ENCODE measurements at places on chromosomes 7 and 10.
A peak's percentile ranks its signal among the peaks of the same experiment; 100 is the strongest.

DNA sequence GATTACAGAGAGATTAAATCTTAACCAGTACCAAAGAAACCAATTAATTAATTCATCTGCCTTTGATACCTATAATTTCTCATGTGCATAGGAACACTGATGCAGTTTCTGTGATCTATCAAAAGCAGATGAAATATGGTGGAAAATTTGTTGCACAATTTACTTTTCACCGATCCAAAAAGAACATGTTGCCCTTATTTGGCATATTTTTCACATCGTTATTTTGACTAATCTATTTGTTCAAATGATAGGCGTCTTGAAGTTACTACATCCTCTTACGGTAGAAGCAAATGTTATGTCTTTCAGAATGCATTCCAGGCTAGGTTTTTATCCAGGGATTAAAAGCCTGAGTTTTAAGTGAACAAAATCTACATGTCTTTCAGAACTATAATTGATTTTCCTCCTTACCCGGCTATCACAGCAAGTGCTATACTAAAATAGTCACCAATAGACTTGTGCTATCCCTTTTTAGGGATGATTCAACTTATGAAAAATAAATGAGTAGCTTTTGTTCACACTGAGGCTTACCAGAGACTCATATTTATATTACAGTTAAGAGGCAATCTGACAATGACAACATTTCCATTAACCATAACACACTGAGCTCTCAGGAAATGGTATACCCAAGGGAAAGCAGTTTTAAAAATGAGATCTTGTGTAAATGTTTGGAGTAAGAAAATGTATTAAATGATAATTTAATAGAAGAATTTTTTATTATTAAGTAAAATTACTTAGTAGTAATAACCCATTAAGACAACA is 16.8 kb upstream of the TES start:
- no peak for DNase-seq

DNA sequence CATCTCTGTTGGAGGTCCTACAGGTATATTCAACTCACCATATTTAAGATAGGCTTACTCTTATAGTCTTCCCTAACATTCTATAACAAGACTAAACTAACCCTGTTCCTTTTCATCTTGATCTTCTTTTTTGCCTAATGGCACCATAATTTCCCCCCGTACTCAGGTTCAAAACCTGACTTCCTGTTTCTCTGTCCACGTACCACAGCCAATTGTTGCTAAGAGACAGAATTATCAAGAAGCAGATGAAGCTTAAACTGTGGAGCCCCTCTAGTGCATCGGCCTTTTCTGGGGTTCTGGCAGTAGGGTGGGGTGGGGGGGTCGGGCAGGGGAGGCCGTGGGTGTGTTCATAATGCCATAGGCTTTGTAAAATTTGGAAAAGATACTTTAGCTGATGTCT is 109.2 kb downstream of the EVX1 start:
- DNase-seq, result no peak

DNA sequence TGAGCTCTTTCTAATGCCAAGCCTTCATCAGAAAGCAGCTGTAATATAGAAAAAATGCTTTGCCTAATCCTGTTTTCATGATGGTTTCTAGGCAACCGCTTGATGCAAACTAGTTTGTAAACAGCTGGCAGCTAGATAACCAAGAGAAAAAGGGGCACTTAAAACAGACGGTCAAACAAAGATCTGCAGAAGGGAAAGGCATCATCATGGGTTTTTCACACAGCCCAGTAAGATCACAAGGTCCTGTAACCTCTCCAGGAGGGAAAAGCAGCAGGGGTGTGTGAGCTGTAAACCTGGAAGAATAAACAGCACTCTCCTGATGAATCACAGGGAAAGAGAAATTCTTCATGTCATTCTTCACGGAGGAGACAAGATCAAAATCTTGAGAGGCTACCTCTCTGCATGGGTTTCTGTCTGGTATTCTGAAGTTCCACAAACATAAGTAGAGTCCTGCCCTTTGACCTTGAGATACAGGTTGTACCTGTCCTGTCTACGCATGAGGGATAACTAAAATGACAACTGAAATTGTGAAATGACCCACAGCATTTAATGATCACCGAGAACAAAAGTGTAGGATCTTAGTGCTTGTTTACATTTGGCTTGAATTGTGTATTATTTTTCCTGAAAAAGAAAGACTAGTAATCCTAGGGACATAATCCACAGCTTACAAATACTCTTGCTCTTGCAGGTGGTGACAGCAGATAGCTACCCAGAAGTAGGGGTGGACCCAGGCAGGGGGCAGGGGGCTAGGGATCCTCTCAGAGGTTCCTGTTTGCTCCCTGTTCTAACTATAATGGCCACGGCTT is 48.0 kb downstream of the CREB3L2 start:
- peak; percentile 89 for DNase-seq

DNA sequence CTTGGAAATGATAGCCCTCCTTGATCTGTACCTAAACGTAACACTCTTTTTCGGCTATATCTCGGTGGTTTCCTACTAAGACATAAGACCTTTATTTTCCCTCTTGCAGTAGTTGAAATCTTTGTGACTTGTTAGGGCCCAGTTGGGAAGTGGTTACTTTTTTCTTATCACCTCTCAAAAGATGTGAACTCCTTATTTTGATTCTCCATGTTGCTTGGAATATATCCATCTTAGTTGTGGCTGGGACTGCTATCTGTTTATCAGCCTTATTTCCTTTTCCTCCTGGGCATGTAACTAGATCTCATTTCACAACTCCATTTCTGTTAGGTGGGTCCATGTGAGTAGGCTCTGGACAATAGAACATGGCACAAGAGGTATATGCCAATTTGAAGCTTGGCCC is 4.1 kb upstream of the CPED1 start:
- DNase-seq, result no peak

GRCh38 chr7:84387595-84387994 is 193.0 kb upstream of the SEMA3A start:
- DNase-seq, result no peak

Measured in choroid plexus epithelial cell (primary cell).